T-cell (primary cell): ENCODE measurements at places on chromosomes 11 and 22.

GRCh38 chr11:85740481-85741400 lies 54.7 kb upstream of the CCDC89 start:
- no peak for DNase-seq

- no peak for DNase-seq
Observed at GRCh38 chr11:15627560-15627959, 512.8 kb downstream of the INSC start.

- DNase-seq: no peak
Observed at GRCh38 chr11:96579656-96580055, 189.8 kb downstream of the JRKL start.

- no peak for DNase-seq
Observed at GRCh38 chr11:109892321-109892794, 200.8 kb upstream of the ZC3H12C start.

DNA sequence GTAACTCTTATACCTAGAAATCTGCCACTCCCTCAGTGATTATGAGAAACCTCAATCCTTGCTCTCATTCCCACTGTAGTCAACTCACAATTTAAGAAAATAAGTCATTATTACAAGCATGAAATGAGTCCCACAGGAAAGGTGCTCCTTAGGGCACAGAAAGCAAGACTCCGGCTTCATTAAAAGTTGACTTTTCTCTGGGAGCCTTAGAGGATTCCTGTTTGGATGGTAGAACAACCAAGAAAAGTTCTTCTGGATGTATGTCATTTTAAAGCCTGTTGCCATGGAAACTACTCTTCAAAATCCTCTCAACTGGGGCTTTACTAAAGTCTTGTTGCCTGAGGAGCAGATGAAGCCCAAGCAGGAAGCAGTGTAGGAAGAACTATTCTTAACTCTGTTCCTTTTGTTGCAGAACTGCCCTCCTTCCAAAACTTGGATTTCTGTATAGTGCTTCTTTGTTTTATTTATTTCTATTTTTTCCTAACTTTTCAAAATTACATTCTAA lies at the start of gene OR8B8:
TSS of gene OR8B8 (minus strand) at position 51 of the 505 bp plus-strand sequence. CDS start 4,611 bp downstream, outside the sequence.
- DNase-seq: no peak

GRCh38 chr11:66881451-66881835 lies 24.6 kb downstream of the LRFN4 start:
- DNase-seq: no peak

DNA sequence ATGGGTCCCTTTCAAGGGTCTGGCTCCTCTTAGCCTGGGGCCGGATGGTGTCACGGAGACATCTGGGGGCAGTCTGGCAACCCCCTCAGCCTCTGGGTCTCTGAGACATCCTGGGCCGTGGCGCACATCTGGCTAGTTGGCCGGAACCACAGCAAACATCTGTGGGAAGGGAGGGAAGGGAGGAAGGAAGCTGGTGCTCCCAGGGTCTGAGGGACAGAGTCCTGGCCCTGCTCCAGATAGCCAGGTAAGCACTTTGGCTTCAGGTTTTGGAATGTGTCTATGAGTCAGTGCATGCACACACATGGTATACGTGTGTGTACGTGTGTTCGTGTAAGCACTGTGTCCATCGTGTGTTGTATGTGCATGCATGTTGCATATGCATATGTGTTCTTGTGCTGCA lies 225.1 kb downstream of the MN1 start:
- no peak for DNase-seq
